ENCODE measurements at places on chromosomes 3 and 15.
A peak's percentile ranks its signal among the peaks of the same experiment; 100 is the strongest.

DNA sequence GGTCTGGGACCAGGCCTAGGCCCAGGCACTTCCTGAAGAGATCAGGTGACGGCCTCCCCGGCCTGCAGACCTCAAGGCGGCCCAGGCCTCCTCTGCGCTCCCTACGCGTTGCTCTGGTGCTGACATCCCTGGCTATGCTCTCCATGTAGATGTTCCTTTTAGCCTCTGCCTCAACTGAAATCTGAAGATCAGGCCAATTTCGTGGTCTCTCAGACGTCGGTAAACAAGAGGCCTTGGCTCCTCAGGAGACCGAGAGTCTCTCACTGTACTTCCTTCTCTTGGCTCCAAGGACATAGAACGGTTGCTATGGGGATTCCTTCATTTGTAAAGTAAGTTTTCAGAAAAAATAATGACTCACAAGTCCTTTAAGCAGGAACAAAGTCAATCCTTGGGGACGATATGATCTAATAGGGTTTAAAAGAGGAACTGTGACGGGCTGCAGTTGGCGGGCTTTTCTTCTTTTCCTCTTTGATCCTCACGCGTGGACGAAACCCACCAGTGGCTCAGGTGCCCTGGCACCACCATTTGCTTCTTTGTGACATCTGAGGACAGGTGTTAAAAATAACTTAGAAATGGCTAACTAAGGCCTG lies 55.6 kb upstream of the CGNL1 start:
- peaks cover 4% of the 10 kb centered on the region for H3K4me1 ChIP-seq
- no peak for DNase-seq
- peaks cover under 1% of the 10 kb centered on the region for H3K36me3 ChIP-seq
- H3K4me3 ChIP-seq, result no peak overlapping the region
- peaks cover 20% of the 10 kb centered on the region for H3K27me3 ChIP-seq
- peak overlapping the region; percentile 34 for H3K27ac ChIP-seq

DNA sequence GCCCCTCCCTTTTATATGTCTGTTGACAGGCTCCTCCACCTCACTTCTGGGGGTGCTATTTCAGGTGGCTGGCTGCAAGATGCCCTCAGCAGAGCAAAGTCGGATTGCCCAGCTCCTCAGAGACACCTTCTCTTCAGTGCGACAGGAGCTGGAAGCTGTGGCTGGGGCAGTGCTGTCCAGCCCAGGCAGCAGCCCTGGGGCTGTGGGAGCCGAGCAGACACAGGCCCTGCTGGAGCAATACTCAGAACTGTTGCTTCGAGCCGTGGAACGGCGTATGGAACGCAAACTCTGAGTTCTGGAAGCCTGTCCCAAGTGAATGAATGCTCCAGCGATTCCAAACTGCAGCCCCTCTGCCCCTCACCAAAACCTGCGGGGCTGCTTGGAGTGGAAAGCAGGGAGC lies 2.7 kb upstream of the JMJD7 start:
- no peak overlapping the region for H3K27ac ChIP-seq
- no peak overlapping the region for H3K4me3 ChIP-seq
- H3K36me3 ChIP-seq, result no peaks in the 10 kb centered on the region
- H3K27me3 ChIP-seq, result no peaks in the 10 kb centered on the region
- peaks cover 20% of the 10 kb centered on the region for H3K4me1 ChIP-seq

- no peaks in the 10 kb centered on the region for H3K4me1 ChIP-seq
- H3K27me3 ChIP-seq, result peaks cover 60% of the 10 kb centered on the region
- peaks cover 6% of the 10 kb centered on the region for H3K36me3 ChIP-seq
- no peak overlapping the region for H3K27ac ChIP-seq
- no peak overlapping the region for H3K4me3 ChIP-seq
Observed at GRCh38 chr3:186226482-186226881, 117.6 kb upstream of the ETV5 start.

DNA sequence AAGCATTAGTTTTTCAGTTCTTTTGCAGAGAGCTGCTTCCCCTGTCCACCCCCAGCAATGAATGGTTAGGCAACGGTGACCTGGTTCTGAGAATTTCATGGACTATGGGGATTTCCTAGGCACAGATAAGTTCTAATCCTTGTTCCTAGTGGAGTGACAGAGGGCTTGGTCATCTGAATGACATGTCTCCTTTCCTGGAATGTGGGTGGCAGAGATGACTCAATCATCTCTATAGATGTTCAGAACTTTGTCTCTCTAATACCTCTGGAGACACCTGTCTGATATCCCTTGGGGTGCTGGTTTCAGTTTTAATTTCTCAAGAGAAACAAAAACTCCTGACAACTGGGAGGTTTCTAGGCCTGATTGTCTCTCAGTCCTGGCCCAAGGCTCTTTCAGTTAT lies 10.4 kb downstream of the PLA2G4E start:
- no peak for DNase-seq
- no peaks in the 10 kb centered on the region for H3K36me3 ChIP-seq
- no peak overlapping the region for H3K4me3 ChIP-seq
- peaks cover 7% of the 10 kb centered on the region for H3K4me1 ChIP-seq

Data from T-helper 17 cell (primary cell).